Left cardiac atrium (tissue), 4 donors: ENCODE measurements at places on chromosomes 3 and 15.

GRCh38 chr15:67813104-67813634 lies 12.1 kb upstream of the SKOR1 start:
- DNase-seq: no peak

DNA sequence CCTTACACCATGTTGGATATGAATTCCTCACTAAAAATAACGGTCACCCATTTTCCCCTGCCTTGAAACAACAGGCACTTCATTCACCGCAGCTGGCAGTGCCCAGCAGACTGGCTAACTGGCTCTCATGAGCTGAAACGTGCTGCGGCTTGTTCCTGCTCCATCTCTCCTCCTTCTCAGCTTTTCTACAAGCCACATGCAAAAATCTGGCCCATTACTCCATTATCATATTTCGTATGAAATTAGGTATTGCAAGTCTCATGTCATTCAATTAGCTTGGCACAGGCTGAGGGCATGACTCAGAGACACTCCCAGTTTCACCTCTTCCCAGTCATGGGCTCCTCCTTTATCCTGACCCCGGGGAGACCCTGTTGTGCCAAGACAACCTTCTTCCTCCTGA lies 60.0 kb downstream of the MAGEF1 start:
- DNase-seq: no peak

DNA sequence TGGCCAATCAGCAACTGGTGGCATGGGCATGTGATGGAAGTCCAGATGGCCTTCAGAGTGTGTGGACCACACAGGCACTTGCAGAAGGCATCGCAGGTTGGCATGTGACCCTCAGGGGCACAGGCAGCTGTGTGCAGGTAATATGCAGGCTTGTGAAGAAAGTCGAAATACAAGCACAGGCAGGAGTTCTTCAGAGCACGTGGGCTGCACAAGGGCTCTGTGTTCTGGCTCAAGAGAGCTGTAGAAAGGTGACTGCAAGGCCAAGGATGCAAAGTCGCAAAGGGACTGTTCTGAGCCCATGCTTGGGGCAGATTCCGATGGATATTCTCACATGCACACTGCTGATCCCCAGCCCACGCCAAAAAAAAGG lies 8.3 kb downstream of the LRRC2 start:
- DNase-seq: no peak

GRCh38 chr3:100635273-100635701 lies 25.9 kb downstream of the ADGRG7 start:
- no peak for DNase-seq

DNA sequence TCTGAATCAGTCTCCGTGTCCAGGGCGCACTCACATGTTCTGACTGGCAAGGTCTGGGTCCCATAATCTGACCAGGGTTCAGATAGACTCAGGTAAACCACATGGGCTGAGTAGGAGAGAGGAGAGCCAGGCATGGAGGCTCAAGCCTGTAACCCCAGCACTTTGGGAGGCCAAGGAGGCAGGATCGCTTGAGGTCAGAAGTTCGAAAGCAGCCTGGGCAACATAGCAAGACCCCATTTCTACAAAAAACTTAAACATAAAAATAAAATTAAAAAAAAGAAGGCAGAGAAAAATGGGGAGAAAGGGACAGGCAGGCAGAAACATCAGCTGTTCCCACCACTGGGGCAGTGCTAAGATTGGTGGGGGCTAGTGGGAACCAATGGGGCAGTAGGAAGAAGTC lies 5.4 kb downstream of the TMEM43 start:
- DNase-seq: no peak

- no peak for DNase-seq
Observed at GRCh38 chr3:16409032-16409431, 104.5 kb downstream of the RFTN1 start.

DNA sequence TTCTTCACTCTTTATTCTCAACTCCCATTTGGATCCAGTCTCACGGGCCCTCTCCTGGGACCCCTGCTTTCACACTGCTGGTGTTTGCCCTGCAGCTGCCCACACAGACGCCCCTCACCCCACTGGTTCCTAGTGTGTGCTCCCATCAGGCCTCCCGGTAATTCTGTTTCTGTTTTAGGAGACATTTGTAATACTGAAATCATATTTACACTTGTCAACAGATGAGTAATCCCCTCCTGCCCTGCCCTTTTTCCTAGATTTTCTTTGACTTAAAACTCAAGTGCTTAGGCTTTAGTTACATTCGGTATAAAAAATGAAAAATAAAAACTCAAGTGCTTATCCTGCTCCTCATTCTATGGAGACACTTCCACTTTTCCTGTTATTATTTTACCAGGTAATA lies 18.4 kb upstream of the ABTB1 start:
- no peak for DNase-seq

- peak; percentile 89 for DNase-seq
Observed at GRCh38 chr15:84980196-84981053, 1.2 kb upstream of the PDE8A start.
